ENCODE measurements at places on chromosomes 5 and 9.

- no peak for DNase-seq
Measured at GRCh38 chr9:71835596-71835995, 67.3 kb upstream of the CEMIP2 start.

GRCh38 chr5:75052192-75053053, at the start of gene GCNT4:
Gene GCNT4 (minus strand): TSS chr5:75052558. CDS start chr5:75030037, 22,521 bp downstream.
- DNase-seq: no peak

- no peak for DNase-seq
Measured at GRCh38 chr9:120777229-120777628, 16.0 kb downstream of the FBXW2 start.

- DNase-seq: no peak
Measured at GRCh38 chr5:58760222-58760621, 177.3 kb downstream of the RAB3C start.

DNA sequence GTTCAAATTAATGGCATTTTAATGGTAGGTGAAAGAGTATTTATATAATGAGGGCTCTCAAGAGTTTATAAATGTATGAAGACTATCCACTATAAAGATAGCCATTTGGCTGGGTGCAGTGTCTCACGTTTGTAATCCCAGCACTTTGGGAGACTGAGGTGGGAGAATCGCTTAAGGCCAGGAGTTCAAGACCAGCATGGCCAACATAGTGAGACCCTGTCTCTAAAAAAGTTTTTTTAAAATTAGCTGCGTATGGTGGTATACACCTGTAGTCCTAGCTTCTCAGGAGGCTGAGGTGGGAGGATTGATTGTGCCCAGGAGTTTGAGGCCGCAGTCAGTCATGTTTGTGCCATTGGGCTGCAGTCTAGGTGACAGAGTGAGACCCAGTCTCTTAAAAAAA, 61.6 kb downstream of the ERBIN start:
- no peak for DNase-seq

Data from cortex of kidney (tissue), 1 donor.